Fibroblast of lung (primary cell): ENCODE measurements at places on chromosomes 7 and 10. TPM values are rescaled to one million over a fixed set of nuclear protein-coding genes. Genes with fewer than 3 reads are reported as not detected.
A peak's percentile ranks its signal among the peaks of the same experiment; 100 is the strongest.

- H3K27ac ChIP-seq = no peak overlapping the region
- DNase-seq = no peak
- H3K36me3 ChIP-seq = no peaks in the 10 kb centered on the region
- no peak overlapping the region for H3K4me3 ChIP-seq
- H3K27me3 ChIP-seq = no peaks in the 10 kb centered on the region
- peaks cover 4% of the 10 kb centered on the region for H3K4me1 ChIP-seq
Measured at GRCh38 chr10:29407280-29407858, 118.5 kb downstream of the LYZL1 start.

The GIMAP5 gene
- not detected in 2 replicates for total RNA-seq

The CPA5 gene
- total RNA-seq = not detected in 2 replicates

The TRAPPC14 gene
- total RNA-seq = 5.6 and 5.9 TPM in 2 replicates

GRCh38 chr7:144508702-144509101, 105.2 kb upstream of the NOBOX start:
- no peaks in the 10 kb centered on the region for H3K36me3 ChIP-seq
- no peak overlapping the region for H3K4me3 ChIP-seq
- no peaks in the 10 kb centered on the region for H3K27me3 ChIP-seq
- no peaks in the 10 kb centered on the region for H3K4me1 ChIP-seq

The METTL27 gene
- total RNA-seq = 4.9 and 15.7 TPM in 2 replicates

- no peak overlapping the region for H3K27ac ChIP-seq
- H3K36me3 ChIP-seq = no peaks in the 10 kb centered on the region
- no peaks in the 10 kb centered on the region for H3K27me3 ChIP-seq
- no peak overlapping the region for H3K4me3 ChIP-seq
Measured at GRCh38 chr10:23291551-23292334, 52.9 kb downstream of the C10orf67 start.

- no peaks in the 10 kb centered on the region for H3K4me1 ChIP-seq
- peak; percentile 51 for DNase-seq
- no peaks in the 10 kb centered on the region for H3K27me3 ChIP-seq
- H3K36me3 ChIP-seq = no peaks in the 10 kb centered on the region
Measured at GRCh38 chr10:15370856-15371701, at the start of gene FAM171A1. FAM171A1 (minus strand) TSS chr10:15371289; CDS start chr10:15371052, 237 bp downstream.

The AS3MT gene
- 8.1 and 10.5 TPM in 2 replicates for total RNA-seq

The PON1 gene
- not detected in 2 replicates for total RNA-seq

The UNC5B gene
- 36.0 and 60.8 TPM in 2 replicates for total RNA-seq

DNA sequence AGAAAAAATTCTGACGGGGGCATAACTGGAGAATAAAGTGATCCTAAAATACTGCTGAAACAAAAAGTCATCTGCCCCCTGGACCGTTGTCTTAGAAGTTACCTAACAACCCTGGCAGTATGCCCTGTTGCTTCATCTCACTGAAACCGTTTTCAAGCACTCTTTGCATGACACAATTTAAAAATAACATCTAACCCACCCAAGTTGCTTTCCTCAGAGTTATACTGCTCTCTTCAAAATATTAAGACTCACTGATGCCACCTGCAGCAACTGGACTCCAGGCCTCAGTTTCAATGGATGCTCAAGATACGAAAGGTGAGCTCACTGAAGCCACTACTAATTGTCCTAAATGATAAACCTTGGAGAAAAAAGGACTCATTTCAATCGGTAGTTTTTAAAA, 57.4 kb downstream of the CDK6 start:
- no peaks in the 10 kb centered on the region for H3K36me3 ChIP-seq
- DNase-seq = peak; percentile 87
- no peaks in the 10 kb centered on the region for H3K27me3 ChIP-seq
- H3K4me1 ChIP-seq = peaks cover 2% of the 10 kb centered on the region
- H3K4me3 ChIP-seq = no peak overlapping the region

- no peak overlapping the region for H3K4me3 ChIP-seq
- H3K36me3 ChIP-seq = no peaks in the 10 kb centered on the region
- H3K27me3 ChIP-seq = no peaks in the 10 kb centered on the region
- peak overlapping the region; percentile 66 for H3K27ac ChIP-seq
Measured at GRCh38 chr7:131164025-131164925, 163.4 kb upstream of the MKLN1 start.

DNA sequence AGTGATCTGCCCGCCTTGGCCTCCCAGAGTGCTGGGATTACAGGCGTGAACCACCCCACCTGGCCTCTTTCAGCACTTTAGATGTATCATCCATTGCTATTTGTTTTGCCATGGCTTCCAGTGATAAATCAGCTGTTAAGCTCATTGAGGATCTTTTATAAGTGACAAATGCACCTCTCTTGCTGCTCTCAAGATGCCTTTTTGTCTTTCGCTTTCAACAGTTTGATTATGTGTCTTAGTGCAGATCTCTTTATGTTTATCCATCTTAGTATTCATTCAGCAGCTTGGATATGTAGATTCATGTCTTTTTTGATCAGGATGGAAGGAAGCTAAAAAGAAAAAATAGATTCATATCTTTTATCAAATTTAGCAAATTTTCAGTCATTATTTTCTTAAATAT, 105.6 kb downstream of the MAPK8 start:
- DNase-seq = no peak
- H3K36me3 ChIP-seq = no peaks in the 10 kb centered on the region
- no peak overlapping the region for H3K4me3 ChIP-seq
- peaks cover 2% of the 10 kb centered on the region for H3K4me1 ChIP-seq
